A549 treated with dexamethasone at 1 μM for 4 hours (cell line): ENCODE measurements at places on chromosomes 2 and 18. TPM values are rescaled to one million over a fixed set of nuclear protein-coding genes. Genes with fewer than 3 reads are reported as not detected.

Gene LIMS2
- 6.2 to 11.8 TPM (median 7.9 TPM) in 5 replicates for total RNA-seq

Gene ECEL1
- 0.15 to 0.28 TPM (median 0.21 TPM) in 5 replicates for total RNA-seq

Gene HOXD12
- not detected in 5 replicates for total RNA-seq

Gene HOXD13
- total RNA-seq, result 0.12 to 0.19 TPM (median 0.14 TPM) in 5 replicates

Gene TEX44
- total RNA-seq, result not detected in 5 replicates

Gene ATIC
- 200 to 237 TPM (median 224 TPM) in 5 replicates for total RNA-seq

Gene CYP1B1
- 3.9 to 5.8 TPM (median 5.1 TPM) in 5 replicates for total RNA-seq

Gene PSME4
- 47.0 to 57.9 TPM (median 51.5 TPM) in 5 replicates for total RNA-seq
